Stimulated activated CD8-positive, alpha-beta memory T cell treated with anti-CD3 and anti-CD28 coated beads, Interleukin-12 subunit alpha, Interleukin-12 subunit beta, amount 100 ng/mL, for 1 hour (primary cell): ENCODE measurements at places on chromosomes 12 and 14.

GRCh38 chr12:76698316-76698715 is 65.6 kb upstream of the ZDHHC17 start:
- no peak for DNase-seq

DNA sequence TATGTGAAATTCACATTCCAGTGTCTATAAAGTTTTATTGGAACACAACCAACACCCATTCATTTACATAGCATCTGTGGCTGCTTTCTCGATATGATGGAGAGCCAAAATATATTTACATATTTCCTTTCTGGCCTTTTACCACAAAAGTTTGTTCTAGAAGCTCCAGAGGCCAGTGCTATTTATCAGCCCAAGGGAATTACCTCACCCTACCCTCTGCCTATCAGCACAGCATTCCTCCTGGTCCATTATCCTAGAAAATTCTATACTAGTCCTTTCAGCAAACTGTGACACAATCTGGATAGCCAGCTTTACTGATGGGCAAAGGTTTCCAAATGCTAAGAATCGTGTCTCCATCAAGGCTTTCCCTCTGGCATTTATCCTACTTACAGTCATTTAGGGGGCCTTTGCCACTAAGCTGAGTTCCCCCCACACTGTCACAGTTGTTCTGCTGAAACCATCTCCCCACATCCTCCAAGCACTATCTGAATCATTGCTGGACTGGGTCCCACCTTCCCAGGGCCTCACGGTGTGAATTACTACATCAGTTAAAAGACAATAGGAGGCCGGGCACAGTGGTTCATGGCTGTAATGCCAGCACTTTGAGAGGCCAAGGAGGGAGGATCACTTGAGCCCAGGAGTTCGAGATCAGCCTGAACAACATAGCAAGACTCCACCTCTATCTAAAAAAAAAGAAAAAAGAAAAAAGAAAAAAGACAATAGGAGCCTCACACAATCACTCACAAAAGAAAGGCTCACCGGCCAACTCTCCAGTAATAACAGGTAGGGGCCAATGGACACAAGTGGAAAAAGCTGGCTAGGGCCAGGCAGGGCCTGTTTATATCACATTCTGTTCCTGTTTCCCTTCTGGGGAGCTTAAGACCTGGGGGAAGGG is 12.1 kb downstream of the SYNE3 start:
- DNase-seq = no peak

- DNase-seq = no peak
Measured at GRCh38 chr12:123040106-123040505, 59.6 kb downstream of the ARL6IP4 start.

DNA sequence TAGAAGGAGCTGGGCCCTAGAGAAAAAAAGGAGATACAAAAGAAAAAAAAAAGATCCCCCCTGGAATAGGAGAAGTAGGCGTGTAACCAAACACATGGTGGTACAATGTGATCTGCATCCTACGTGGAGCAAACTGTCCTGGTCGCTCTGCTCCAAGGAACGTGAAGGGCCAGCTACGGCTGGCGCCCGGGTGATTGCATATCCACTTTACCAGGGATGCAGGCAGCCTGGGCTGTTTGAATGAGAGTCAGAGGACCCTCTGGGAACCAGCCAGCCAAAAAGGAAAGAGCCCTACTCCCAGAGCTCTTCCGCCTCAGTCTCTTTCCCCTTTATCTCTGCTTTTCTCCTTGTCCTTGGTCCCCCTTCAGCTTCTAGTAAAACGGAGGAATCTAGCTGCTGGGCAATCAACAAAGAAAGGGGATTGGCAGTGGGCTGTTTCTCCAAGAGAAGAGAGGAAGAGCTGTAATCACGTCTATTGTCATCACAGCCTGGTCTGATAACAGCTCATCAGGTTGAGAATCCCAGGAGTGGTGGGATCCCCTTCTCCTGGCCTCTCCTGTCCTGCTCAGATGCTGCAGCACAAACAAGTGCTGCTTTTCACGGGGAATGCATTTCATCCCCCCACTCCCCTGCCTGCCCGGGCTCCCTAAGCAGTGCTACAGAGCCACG is 156.0 kb downstream of the ADCK1 start:
- no peak for DNase-seq
